ENCODE measurements at places on chromosomes 12 and 14.

DNA sequence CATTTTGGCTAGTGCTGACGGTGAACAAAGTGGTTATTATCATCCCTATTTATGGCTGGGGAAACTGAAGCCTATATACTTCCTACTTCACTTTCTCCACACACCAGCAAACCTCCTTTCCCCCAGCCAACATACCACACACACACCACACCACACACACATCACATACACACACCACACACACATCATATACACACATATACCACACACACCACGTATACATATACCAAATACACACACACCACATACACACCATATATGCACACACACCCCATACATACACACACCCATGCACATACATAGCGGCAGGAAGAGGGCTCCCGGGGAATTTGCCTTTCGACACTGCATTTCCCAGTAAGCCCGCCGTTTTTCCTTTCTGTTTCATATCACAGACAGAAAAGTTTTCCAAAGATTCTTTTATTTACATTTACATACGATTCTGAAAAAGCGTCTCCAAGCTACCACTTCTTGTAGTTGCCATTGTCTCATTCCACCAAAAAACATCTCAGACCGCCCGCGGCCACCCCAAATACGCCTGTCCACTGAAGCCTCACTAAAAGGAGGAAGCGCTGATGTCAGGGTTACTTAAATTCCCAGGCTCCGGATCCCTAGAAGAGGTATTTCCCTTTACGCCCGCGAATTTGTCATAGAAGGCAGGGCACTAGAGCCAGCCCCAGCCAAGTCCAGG lies 823 bp upstream of the RAB5B start:
- DNase-seq, result no peak

DNA sequence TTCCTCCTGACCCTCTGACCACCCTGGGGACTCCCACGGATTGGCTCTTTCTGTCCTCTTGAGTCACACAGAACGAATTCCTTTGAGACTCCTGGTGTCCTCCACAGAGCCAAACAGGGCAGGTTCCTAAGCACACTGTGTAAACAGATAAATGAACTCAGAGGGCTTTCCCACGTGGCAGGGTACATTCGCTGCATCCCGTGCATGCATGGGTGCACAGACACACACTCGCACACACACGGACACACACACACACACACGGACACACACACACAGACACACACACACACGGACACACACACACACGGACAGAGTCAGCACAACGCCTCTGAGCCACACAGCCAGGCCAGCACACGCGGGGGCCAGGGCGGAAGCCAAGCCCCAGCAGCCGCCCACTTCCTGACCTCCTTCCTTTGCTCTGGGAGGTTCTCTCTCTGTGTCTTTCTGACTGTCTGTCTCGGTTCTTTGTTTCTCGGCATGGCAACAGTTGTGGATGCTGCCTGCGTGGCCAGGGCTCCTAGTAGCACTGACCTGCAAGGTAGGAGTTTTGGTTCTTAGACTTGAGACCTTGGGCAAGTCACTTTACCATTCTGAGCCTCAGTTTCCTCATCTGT lies 706 bp downstream of the CRACR2A start:
- DNase-seq, result peak; percentile 19

GRCh38 chr14:34655959-34656358 lies 26.0 kb upstream of the SNX6 start:
- DNase-seq, result no peak

DNA sequence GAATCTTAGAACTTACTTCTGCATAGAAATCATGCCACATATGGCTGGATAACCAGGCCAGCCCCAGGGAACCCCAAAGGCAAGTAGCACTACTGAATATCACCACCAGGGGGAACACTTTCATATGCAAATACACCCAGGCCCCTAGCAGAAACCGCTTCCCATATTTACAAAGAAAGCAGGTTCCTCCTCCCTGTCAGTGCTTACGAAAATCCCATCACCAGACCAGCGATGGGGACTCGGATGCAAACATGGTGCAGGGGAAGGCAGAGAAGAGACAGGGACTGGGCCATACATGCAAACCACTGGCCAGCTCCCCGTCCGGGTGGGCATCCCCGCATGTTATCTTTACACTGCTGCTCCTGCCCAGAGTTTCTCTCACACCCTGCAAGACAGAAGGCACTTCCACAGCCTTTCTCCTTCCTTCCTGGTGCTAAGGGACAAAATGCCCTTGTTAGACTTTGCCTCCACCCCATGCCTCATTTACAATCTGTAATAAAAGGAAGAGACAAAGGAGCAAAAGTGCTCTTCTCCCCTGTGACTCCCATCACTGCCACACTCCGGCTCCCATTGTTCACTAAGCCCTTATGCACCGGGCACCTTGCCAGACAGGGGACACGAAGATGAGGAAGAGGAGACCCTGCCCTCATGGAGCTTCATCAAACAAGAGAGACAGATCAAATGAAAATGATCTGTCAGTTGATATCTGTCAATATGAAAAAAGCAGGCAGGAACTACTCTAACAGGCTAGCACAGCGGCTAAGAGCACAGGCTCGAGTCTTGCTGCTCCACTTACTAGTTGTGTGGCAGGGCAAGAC lies 62.3 kb downstream of the PTPN21 start:
- peak; percentile 83 for DNase-seq

GRCh38 chr14:53473480-53473879 lies 320.4 kb upstream of the DDHD1 start:
- no peak for DNase-seq

GRCh38 chr14:68681256-68682011 lies 111.4 kb downstream of the ZFP36L1 start:
- DNase-seq, result no peak

- peak; percentile 39 for DNase-seq
Measured at GRCh38 chr12:41663598-41664265, 475.6 kb downstream of the PDZRN4 start.

GRCh38 chr12:570921-571794 lies 92.1 kb downstream of the NINJ2 start:
- peak; percentile 39 for DNase-seq

GRCh38 chr12:57631566-57632072 lies 1.4 kb downstream of the B4GALNT1 start:
- DNase-seq, result no peak

DNA sequence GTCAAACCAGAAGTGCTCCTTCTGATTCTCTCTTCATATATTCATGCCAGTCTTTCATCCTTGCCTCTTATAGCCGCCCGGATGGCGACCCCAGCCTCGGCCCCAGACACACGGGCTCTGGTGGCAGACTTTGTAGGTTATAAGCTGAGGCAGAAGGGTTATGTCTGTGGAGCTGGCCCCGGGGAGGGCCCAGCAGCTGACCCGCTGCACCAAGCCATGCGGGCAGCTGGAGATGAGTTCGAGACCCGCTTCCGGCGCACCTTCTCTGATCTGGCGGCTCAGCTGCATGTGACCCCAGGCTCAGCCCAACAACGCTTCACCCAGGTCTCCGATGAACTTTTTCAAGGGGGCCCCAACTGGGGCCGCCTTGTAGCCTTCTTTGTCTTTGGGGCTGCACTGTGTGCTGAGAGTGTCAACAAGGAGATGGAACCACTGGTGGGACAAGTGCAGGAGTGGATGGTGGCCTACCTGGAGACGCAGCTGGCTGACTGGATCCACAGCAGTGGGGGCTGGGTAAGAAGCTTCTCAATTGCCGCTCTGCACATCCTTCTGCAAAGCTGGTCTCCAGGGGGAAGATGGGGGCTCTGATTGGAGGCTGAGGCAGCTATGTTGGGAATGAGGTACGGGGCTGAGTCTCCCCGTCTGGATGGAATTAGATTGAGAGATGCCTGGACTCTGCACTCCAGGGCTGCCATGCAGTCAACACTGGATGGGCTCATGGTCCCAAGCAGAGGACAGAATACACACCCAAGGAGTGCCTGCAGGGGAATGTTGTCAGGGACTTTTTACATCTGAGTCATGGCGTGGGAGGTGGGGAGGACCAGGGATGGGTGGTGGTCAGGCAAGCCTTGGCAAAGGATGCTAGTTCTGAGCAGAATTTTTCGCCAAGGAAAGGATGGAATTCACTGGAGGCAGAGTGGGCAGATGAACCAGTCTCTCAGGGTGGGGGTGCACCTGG lies 1.3 kb downstream of the BCL2L2 start:
- DNase-seq, result no peak

DNA sequence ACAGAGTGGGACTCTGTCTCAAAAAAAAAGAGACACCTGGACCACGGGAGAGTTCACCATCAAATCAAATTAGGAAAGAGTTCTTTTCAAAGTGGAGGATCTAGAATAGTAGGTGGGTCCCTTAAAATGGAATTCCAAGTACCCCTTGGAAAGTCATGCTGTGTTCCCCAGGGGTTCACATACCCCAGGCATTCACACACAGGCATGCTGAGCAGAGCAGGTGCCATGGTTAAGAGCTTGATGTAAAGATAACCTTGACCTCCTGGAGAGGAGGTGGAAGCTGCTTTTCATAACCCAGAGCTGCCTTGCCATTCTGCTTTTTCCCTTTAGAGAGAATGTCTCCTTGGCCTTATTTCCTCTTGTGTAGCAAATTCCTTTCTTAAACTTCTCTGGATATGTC lies 14.2 kb upstream of the SRSF5 start:
- no peak for DNase-seq

DNA sequence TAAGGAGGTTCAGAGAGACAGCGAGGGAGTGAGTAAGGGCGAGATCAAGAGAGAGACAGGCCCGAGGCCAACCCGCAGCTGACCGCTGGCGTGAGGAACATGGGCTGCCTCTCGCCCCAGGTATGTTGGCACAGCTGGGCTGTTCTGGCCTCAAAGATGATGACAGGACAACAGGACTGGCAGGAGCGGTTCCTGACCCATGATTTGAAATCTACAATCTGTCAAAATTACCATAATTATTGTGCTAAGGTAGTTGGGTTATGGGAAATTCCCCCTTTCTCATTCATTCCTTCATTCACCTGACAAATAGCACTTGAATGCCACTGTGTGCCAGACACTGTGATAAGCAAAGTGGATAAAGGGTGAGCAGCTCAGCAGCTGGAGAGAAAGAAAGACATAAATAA lies 5.1 kb upstream of the ENDOU start:
- DNase-seq, result no peak

GRCh38 chr14:95548328-95548929 lies 13.6 kb downstream of the GLRX5 start:
- no peak for DNase-seq

DNA sequence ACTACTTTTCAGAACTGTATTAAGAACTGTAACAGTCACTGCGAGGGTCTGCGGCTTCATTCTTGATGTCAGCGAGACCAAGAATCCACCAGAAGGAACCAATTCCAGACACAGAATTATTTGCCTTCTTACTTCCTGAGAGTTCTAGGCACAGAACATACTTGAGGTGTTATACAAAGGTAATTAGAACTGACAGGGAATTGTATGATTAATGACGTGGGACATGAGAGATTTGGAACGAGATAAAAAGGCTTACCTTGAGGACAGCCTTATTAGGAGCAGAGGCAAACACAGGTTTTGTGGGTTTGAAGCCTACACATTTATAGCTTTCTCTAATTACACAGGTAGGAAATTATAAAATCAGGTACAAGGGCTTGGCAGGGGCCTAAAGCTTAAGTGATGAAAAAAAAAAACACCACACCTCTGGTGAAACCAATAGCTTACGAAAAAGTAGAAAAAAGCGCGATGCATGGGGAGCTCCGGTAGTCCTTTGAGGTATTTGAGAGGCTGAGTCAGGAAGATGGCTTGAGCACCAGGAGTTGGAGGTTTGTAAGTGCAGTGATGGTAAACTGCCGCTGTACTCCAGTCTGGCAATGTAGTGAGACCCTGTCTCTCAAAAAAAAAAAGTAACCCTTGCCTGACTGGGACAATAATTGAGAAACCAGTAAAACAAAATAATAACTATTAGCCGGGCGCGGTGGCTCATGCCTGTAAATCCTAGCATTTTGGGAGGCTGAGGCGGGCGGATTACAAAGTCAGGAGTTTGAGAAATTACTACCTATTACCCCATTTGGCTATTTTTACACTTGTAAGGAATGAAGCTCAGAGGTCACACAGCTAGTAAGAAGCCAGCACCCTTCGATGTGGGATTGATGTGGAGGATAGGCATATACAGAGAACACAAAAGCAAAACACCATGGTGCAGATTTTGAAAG lies 795 bp upstream of the ACOT2 start:
- peak; percentile 16 for DNase-seq

DNA sequence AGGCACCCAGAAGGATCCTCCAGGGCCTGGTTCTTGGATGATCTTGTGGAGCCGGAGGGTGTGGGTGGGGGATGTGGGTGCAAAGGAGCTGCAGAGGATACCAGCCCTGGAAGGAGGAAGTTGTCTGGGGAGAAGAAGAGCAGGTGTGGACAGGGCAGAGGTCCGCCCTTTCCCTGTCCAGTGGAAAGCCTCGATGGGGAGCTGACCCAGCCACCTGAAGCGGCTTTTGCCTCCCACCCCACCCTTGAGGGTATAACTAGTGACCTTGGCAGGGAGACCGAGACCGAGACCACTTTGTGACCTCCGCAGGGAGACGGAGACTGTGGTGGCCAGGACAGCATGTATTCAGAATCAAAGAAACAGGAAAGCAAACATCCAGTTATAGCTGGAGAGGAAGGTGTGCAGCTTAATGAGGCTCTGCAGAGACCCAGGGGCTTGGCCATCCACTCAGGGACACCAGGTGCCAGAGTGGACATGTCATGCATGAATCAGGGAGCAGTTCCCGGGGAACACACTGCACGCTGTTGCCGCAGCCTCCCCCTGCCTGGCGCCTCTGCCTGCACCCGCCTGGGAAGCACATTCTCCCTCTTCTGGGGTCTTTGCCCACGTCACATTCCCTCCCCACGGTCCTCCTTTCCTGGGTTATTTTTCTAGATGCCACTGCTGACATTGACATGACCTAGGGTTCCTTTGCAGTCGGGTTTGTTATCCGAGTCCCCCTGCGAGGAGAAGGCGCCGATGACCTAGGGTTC lies 87.7 kb downstream of the ADGRD1 start:
- no peak for DNase-seq

DNA sequence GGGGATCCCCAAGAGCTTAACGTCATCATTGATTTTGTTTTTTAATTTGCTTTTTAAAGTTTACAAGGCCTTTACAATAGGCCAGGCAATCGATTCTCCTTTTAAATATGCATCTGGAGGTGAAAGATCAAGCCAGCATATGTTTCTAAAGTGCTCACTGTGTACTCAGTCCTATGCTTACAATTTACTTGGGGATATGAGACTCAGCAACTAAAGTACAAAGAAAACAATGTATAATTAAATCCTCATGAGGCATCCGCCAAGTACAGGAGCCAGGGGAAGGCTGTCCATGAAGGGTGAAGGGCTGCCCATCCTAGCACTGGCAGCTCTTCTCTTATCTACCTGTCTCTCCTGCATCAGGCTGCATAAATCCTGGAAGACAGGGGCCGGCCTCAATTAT lies 11.8 kb downstream of the CCDC92 start:
- no peak for DNase-seq

- peak; percentile 61 for DNase-seq
Measured at GRCh38 chr14:91115986-91116770, 2.3 kb downstream of the DGLUCY start.

GRCh38 chr12:54340846-54341245 lies 15.9 kb downstream of the COPZ1 start:
- peak; percentile 63 for DNase-seq

GRCh38 chr14:76464856-76465255 lies 88.9 kb downstream of the ESRRB start:
- no peak for DNase-seq

- no peak for DNase-seq
Measured at GRCh38 chr12:109928058-109928656, 28.1 kb downstream of the TCHP start.

GRCh38 chr14:21309238-21309636 lies 29.4 kb downstream of the RPGRIP1 start:
- DNase-seq, result no peak

GRCh38 chr14:96663491-96664067 lies 133.6 kb upstream of the VRK1 start:
- no peak for DNase-seq

All from small intestine (tissue), 16 donors.